Left ventricle myocardium inferior (tissue), 1 donor: ENCODE measurements at places on chromosomes 2 and 18. TPM values are rescaled to one million over a fixed set of nuclear protein-coding genes. Genes with fewer than 3 reads are reported as not detected.
A peak's percentile ranks its signal among the peaks of the same experiment; 100 is the strongest.

DNA sequence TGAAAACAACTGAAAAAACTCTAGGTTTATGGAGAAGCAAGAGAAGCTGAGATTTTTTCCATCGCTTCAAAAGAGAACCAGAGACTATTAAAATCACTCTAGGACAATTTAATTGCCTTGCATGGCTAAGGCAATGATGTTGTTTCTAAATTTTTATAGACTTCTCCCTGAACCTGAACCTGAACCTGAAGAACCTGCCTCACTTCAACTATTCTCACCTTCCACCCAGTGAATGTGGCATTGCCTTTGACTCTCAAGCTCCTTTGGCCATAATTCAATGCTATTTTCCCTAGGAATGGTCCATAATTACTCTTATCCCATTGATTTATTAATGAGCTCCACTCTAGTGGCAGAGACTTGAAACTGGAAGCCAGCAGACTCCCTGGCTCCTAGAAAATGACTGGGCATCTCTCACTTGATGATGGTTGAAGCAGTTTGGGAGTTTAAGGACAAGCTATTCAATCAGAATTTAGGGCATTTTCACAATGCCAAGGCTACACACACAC lies 303.8 kb upstream of the UBE2E3 start:
- DNase-seq = no peak

SLC23A3 gene
- 0.58 TPM for total RNA-seq

DNA sequence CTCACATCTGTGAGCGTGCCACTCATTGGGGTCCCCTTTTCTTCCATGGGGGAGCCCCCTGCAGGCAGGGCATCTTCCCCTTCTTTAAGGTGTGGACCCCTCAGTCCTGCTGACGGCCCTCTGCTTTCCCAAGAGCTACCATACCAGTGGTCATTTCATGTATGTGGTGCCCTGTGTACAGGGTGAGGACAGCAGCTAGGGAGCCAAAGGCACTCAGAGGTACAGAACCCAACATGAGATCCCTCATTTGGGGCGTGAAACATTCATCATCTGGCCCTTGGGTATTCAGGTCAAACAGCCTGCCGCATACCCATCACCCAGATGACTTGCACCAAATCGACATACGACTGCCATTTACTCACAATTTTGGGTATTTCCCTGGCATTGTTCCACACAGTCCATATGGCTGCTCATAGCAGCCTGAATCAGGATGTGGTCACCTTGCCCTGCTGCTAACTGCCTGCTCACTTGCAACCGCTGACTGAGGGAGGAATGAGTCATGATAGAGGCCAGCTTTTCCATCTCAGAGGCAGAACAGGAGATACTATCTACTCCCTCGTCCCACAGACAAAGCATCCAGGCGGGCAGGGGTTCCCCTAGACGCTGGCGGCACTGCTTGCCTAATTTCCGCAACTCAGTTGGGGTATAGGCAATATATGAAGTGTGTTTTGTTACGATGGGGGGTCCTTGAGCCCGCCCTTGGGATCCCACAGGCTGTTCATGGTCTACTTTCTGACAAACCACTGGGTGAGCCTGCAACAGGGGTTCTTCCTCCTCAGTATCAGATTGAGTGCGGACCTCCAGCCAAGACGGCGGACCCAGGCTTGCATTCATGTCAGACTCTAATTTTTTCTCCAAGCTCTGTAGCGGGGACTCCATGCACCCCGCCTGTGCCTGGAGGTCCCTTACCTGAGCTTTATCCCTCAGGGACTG lies 228.6 kb downstream of the SATB2 start:
- DNase-seq = no peak

DNA sequence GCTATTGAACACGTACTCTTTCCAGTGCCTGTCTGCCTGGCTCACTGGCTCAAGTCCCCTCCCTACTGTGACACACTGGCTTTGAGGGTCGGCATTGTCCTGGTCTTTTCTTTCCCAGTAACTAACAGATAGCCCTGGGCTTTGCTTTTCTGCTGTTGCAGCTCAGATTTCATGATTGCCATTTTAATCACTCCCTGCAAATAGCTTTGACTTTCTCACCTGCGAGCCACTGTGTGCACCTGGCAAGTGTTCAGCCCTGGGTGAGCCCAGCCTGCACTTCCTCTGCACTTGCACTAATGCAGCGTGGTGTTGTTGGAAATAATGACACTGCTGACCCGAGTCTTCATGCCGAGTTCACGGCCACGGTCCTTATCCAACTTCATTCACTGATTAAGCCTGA lies 52.9 kb downstream of the DCDC2C start:
- no peak for DNase-seq

STARD6 gene
- total RNA-seq = not detected

TNS1 gene
- 828 TPM for total RNA-seq

- DNase-seq = peak; percentile 46
Measured at GRCh38 chr2:85713836-85714235, 19.7 kb downstream of the GNLY start.

- no peak for DNase-seq
Measured at GRCh38 chr18:1488957-1489356, 584.3 kb downstream of the ADCYAP1 start.

DNA sequence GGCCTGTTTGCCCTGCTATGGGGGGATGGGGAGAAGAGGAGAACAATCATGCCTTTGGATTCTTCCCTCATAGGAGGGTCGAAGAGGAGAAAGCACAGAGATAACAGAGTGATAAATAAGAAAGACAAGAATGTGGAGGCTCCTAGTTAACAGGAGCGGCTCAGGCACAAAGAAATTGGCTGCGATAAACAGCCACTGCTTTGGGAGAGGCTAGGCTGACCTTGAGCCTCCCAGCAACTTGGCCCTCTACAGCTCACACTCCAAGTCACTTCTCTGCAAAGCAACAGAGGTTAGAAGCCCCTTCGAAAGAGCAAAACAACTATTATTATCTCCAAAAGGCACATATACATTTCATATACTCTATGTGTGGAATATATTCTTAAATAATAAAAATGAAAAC lies 69.5 kb downstream of the ZBTB7C start:
- no peak for DNase-seq

PLEK gene
- total RNA-seq = 4.8 TPM

- DNase-seq = no peak
Measured at GRCh38 chr2:49490710-49491109, 336.4 kb upstream of the FSHR start.

GRCh38 chr18:42196651-42197050 lies 241.6 kb downstream of the PIK3C3 start:
- no peak for DNase-seq

- no peak for DNase-seq
Measured at GRCh38 chr2:143776526-143777297, 647.5 kb downstream of the ARHGAP15 start.

YPEL5 gene
- 63.6 TPM for total RNA-seq

GRCh38 chr2:1515073-1515430 lies 101.8 kb downstream of the TPO start:
- DNase-seq = no peak

KLHL14 gene
- not detected for total RNA-seq

RIT2 gene
- not detected for total RNA-seq

GRCh38 chr2:101387151-101387834 lies at the start of gene CREG2:
Gene CREG2 (minus strand): TSS chr2:101387503. CDS start chr2:101387457, 46 bp downstream.
- peak; percentile 66 for DNase-seq

- DNase-seq = no peak
Measured at GRCh38 chr2:222747526-222748160, 76.2 kb downstream of the MOGAT1 start.

DNA sequence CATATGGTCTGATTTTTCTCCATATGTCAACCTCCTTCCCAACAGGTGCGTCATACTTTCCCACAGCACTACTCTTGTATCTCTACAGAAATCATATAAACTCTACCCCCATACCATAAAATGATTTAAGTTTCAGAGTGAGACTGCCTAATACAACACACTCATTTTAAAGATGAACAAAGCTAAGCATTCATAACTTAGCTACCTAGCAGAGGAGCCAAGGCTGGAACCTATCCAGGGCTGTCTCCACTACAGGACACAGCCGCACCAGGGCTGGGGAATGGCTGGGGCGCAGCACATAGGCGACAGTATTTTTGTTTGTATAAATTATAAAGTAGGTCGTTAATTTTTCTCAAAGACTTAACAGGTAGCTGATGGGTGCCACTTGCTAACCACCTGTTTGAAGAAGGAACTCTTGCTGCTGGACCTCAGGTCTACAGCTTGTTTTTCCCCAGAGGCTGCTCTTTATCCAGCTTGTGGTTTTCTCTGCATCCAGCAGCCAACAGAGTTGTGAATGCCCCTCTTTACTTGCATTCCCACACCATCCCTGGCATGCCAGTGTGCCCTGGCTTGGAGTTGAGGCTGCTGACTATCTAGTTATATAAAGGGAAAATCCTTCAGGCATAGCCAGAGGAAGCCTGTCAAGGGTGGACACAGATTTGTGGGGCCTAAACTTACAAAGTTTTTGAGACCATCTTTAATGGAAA lies 62.0 kb downstream of the HNRNPLL start:
- no peak for DNase-seq

CDKL4 gene
- 0.66 TPM for total RNA-seq

TMEM163 gene
- total RNA-seq = 0.22 TPM

- no peak for DNase-seq
Measured at GRCh38 chr2:158477202-158477601, 20.4 kb downstream of the PKP4 start.

ANKRD29 gene
- total RNA-seq = 9.2 TPM

DNA sequence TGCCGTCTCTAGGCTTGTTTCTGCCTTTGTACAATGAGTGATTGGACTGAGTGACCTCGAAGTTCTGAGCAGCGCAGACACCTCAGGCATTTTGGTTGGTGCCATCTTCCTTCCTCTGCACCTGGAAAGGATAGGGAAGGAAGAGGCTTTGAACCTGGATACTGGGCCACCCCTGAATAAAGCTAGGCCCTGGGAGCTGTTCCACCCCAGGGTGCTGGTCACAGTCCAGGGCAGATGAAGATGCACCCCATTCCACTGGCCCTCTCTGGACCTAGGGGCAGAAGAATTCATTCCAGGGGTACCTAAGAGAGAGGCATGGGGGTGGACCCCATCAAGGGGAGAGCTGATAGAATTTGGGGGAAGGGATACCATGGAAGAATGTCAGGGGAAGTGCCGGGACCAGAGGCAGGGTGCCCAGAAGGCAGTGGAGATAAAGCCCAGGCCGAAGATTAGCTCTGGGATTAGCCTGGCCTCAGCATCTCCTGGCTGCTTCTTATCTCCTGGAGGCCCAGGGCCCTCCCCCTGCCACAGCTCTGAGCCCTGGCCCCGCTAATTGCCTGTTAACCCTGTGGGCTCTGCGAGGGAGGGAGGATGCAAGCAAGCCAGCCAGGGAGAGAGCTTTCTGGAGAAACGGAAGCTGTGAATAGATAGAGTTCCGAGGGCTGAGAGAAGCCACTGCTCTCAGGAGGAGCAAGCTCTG lies 11.4 kb downstream of the ASIC4 start:
- DNase-seq = no peak

ACVR1C gene
- 0.36 TPM for total RNA-seq

GRCh38 chr2:162221064-162221463 lies 22.2 kb downstream of the FAP start:
- peak; percentile 50 for DNase-seq

DNA sequence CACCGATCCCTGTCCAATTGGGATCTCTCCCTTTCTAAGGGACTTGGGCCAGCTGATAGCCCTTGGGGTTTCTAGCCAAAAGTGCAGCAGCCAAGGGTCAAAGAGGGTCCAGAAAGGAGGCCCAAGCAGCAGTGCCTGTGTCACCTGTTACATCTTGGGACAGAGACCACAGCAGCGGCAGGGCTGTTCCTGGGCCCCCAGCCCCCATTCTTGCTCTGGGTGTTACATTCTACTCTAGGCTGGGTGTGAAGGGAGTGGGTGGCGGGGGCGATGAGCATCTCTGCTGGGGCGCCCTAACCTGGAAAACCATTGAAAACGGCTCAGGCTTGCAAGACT lies 1.2 kb downstream of the PAX3 start:
- no peak for DNase-seq

CD8B2 gene
- not detected for total RNA-seq

GRCh38 chr2:95316466-95317122 lies 19.4 kb downstream of the KCNIP3 start:
- DNase-seq = no peak

ICA1L gene
- 6.5 TPM for total RNA-seq

DNA sequence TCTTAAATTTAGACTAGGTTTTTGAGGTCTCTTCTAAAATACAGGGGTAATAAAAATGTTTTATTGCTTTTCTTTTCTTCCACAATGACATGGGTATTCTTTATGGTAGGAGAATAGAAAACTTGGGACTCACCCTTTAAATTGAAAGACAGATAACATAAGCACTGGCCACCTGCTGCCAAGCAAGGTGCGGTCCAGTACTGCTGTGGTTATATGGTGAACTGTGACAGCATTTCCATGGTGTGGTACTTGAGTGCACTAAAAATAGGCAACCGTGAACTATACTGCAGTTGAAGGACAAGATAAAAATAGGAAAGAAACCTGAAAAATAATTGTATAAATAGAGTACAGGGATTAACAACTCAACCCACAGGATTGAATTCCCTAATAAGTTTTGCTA lies 54.4 kb upstream of the GRB14 start:
- no peak for DNase-seq

CCDC148 gene
- 0.30 TPM for total RNA-seq

GRCh38 chr18:6273423-6273822 lies 141.3 kb downstream of the L3MBTL4 start:
- DNase-seq = no peak
